ENCODE measurements at places on chromosomes 16 and 17. TPM values are rescaled to one million over a fixed set of nuclear protein-coding genes. Genes with fewer than 3 reads are reported as not detected.

DNA sequence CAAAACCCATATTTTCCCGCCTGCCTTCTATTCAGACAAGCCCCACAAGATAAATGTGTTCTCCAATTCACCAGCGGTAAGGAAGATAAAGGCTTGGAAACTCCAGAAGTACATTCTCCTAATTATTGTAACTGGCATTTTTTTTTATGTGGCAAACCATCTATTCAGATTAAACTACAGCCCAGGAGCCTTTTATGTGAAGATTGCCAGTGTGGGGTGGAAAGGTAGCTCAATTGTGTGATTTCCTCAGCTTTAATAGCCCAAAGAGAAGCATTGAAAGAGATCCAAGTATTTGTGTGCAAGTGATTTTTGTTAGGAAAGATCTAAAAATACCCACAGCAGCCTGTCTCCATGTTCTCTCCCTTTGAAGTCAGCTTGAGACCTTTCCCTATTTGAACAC is 451.4 kb upstream of the CCL2 start:
- H3K36me3 ChIP-seq, result no peaks in the 10 kb centered on the region
- DNase-seq, result no peak

- H3K4me1 ChIP-seq, result peaks cover 2% of the 10 kb centered on the region
- no peak overlapping the region for H3K4me3 ChIP-seq
- DNase-seq, result no peak
- H3K27me3 ChIP-seq, result no peaks in the 10 kb centered on the region
- H3K36me3 ChIP-seq, result no peaks in the 10 kb centered on the region
These were observed 321.4 kb downstream of the FOXL1 start for GRCh38 chr16:86899757-86900156.

DNA sequence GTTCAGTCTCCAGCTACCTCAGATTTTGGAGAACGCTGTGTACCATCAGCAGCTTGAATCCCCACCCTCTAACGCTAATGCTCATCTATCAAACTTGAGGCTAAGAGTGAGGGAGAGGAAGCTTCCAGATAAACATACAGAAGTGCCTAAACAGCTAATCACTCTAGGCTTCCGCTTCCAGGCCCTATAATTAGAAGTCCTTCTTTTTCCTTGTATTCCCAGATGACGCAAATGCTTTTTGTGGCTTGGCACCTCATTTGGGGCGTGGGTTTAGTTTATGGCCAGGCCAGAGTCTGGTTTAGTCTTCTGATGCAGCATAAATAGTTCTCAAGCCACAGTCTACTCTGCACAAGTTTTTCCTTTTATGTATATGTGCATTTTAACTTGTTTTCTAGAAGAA is 263.4 kb downstream of the BCAS3 start:
- H3K4me1 ChIP-seq, result no peaks in the 10 kb centered on the region
- no peaks in the 10 kb centered on the region for H3K36me3 ChIP-seq
- no peak overlapping the region for H3K27ac ChIP-seq
- no peak for DNase-seq
- H3K27me3 ChIP-seq, result no peaks in the 10 kb centered on the region

DNA sequence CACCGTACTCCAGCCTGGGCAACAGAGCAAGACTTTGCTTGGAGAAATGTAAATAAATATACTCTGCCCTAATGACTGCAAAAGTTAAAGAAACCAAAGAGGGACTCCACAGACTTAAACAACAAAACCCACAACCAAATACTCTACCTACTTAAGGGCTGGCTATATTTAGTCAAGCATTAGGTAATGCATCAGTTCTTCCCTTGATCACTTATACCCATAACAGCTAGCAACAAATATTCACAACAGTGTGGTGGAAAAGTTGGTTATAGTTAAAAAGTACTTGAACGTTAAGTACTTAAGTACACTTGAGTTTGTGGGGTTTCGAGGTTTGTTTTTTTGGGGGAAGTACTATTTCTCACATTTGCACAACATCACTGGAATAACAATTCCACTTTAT is 5.4 kb upstream of the HEXIM2 start:
- H3K4me3 ChIP-seq, result no peak overlapping the region
- H3K36me3 ChIP-seq, result peaks cover 16% of the 10 kb centered on the region
- DNase-seq, result no peak

- H3K27ac ChIP-seq, result no peak overlapping the region
- no peaks in the 10 kb centered on the region for H3K36me3 ChIP-seq
- no peak overlapping the region for H3K4me3 ChIP-seq
- no peak for DNase-seq
These were observed 323.0 kb upstream of the TBX2 start for GRCh38 chr17:61076621-61077031.

GRCh38 chr17:37028040-37028439 is 79.3 kb downstream of the AATF start:
- peaks cover 16% of the 10 kb centered on the region for H3K36me3 ChIP-seq
- no peak overlapping the region for H3K27ac ChIP-seq
- DNase-seq, result no peak
- H3K4me1 ChIP-seq, result no peaks in the 10 kb centered on the region
- no peaks in the 10 kb centered on the region for H3K27me3 ChIP-seq

DNA sequence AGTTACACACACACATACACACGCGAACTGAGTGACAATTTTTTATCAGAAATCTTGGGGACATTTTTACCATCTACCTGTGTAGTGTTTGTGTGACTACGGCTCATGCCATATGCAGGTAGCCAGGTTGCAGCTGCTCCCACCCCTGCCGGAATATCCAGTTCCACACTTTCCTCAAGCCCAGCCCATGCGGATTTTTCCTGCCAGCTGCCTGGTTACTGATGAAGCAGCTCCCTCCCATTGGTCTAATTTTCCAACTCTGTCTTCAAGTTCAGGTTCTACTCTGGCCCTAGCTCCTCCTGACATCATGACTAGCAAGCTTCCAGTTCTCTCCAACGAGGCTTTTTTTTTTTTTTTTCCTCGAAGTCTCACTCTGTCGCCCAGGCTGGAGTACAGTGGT is 4.8 kb downstream of the GSG1L2 start:
- peaks cover 3% of the 10 kb centered on the region for H3K4me1 ChIP-seq
- DNase-seq, result peak; percentile 80
- H3K4me3 ChIP-seq, result no peak overlapping the region
- H3K27me3 ChIP-seq, result no peaks in the 10 kb centered on the region
- H3K27ac ChIP-seq, result no peak overlapping the region
- no peaks in the 10 kb centered on the region for H3K36me3 ChIP-seq

DNA sequence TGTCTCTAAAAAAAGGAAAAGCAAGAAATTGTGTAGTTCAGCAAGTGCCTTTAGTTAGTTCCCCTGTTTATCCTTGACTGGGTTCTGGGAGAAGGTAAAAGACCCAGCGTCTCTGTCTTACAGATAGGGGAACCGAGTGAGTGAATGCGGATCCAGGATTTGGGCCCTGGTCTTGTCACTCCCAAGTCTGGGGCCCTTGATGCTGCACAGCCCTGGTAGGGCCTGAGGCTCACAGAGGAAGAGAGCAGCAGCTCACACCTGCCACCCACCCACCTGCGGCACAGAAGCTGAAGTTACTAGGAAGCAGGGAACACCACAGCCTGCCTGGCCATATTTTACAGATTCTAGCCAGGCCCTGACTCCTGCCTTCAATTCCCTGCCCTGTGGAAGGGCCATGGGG is 22.2 kb downstream of the LASP1 start:
- H3K27me3 ChIP-seq, result no peaks in the 10 kb centered on the region
- DNase-seq, result peak; percentile 34
- H3K4me3 ChIP-seq, result no peak overlapping the region
- no peak overlapping the region for H3K27ac ChIP-seq
- H3K36me3 ChIP-seq, result peaks cover 47% of the 10 kb centered on the region
- H3K4me1 ChIP-seq, result no peaks in the 10 kb centered on the region

- H3K4me3 ChIP-seq, result peak within 1 kb of the TSS; percentile 58
- no peaks in the 10 kb centered on the region for H3K27me3 ChIP-seq
- H3K36me3 ChIP-seq, result no peaks in the 10 kb centered on the region
- DNase-seq, result peak; percentile 74
These were observed at the start of the genes ABI3 and GNGT2 for GRCh38 chr17:49210158-49211029. Gene ABI3 (plus strand): TSS chr17:49210707. CDS start chr17:49210725, 18 bp downstream. Gene GNGT2 (minus strand): TSS chr17:49210574. CDS start chr17:49207422, 3,152 bp downstream.

DNA sequence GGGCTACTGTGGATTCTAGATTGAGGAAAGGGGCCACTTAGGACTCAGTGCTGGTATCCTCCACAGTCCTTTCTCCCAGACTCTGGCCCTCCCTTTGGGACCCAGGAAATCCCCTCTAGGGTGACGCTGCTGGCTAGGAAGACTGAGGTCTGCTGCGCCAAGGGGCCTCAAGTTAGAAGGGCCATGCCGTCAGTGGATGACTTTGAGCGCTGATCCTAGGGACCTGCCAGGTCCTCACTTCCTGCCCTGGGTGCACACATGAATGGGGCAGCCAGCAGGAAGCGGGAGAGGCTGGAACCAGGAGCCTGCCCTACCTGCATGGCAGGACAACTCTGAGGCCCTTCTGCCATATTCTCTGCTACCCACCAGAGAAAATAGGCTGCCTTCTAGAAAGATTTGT is 145.0 kb downstream of the RAB11FIP4 start:
- H3K4me3 ChIP-seq, result no peak overlapping the region
- peak; percentile 28 for DNase-seq
- no peaks in the 10 kb centered on the region for H3K4me1 ChIP-seq
- no peak overlapping the region for H3K27ac ChIP-seq
- H3K27me3 ChIP-seq, result no peaks in the 10 kb centered on the region

DNA sequence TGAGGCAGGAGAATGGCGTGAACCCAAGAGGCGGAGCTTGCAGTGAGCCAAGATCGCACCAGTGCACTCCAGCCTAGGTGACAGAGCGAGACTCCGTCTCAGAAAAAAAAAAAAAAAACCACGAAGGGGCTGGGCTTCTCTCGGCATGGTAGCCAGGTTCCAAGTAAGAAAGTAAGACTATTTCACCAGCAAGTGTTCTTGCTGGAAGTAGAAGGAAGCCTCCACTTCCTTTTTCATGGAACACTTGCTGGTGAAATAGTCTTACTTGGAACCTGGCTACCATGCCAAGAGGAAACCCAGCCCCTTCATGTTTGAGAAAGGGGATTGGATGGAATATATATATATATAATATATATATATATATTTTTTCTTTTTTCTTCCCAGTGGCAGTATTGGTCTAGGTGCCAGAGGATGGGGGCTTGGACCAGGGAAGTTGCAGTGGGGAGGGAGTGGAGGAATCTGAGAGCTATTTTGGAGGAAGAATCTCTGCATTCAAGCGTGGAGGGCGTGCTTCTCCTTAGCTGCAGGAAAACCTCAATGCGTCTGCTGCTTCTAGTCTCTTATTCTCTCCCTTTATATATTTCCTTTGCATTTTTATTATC is 7.2 kb upstream of the N4BP1 start:
- no peak for DNase-seq
- no peaks in the 10 kb centered on the region for H3K27me3 ChIP-seq
- no peak overlapping the region for H3K4me3 ChIP-seq

GRCh38 chr16:1335211-1335971 is 1.9 kb downstream of the BAIAP3 start:
- H3K27ac ChIP-seq, result no peak overlapping the region
- peaks cover 16% of the 10 kb centered on the region for H3K27me3 ChIP-seq
- DNase-seq, result no peak
- no peaks in the 10 kb centered on the region for H3K4me1 ChIP-seq

- peaks cover 2% of the 10 kb centered on the region for H3K4me1 ChIP-seq
- no peak overlapping the region for H3K27ac ChIP-seq
- no peaks in the 10 kb centered on the region for H3K36me3 ChIP-seq
- DNase-seq, result no peak
These were observed 108.0 kb upstream of the TBX2 start for GRCh38 chr17:61291451-61292285.

- no peaks in the 10 kb centered on the region for H3K27me3 ChIP-seq
- no peak overlapping the region for H3K27ac ChIP-seq
- peak; percentile 12 for DNase-seq
- H3K36me3 ChIP-seq, result peaks cover 38% of the 10 kb centered on the region
- H3K4me3 ChIP-seq, result no peak overlapping the region
These were observed 33.1 kb downstream of the MEAK7 start for GRCh38 chr16:84471316-84471715.

- no peaks in the 10 kb centered on the region for H3K27me3 ChIP-seq
- DNase-seq, result no peak
- no peaks in the 10 kb centered on the region for H3K4me1 ChIP-seq
- H3K4me3 ChIP-seq, result no peak overlapping the region
- peaks cover 24% of the 10 kb centered on the region for H3K36me3 ChIP-seq
- H3K27ac ChIP-seq, result no peak overlapping the region
These were observed 27.7 kb upstream of the CLEC18B start for GRCh38 chr16:74448990-74449389.

DNA sequence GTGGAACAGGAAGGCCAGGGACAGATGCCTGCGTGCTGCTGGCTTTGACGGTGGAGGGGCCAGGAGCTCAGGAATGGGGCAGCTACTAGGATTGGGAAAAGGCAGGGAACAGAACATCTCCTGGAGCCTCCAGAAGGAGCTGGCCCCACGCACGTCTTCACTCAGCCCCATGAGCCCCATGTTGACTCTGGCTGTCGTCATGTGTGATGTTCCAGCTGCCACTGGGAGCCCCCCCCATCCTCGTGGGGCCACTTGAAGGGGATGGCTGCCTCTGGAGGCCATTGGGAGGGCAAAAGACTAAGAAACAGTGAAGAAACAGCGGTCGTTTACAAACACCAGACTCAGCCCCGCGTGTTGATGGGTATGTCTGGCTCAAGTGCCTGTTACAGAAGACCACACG is 18.5 kb upstream of the APRT start:
- H3K36me3 ChIP-seq, result peaks cover 2% of the 10 kb centered on the region
- H3K4me3 ChIP-seq, result no peak overlapping the region
- H3K27ac ChIP-seq, result no peak overlapping the region
- no peaks in the 10 kb centered on the region for H3K27me3 ChIP-seq

GRCh38 chr17:49915670-49916069 is 53.3 kb upstream of the DLX4 start:
- no peak overlapping the region for H3K4me3 ChIP-seq
- H3K27ac ChIP-seq, result no peak overlapping the region
- H3K4me1 ChIP-seq, result 0 out of 2 replicates have a peak, but pooled peaks cover 4% of the 10 kb centered on the region
- H3K27me3 ChIP-seq, result peaks cover 8% of the 10 kb centered on the region

DNA sequence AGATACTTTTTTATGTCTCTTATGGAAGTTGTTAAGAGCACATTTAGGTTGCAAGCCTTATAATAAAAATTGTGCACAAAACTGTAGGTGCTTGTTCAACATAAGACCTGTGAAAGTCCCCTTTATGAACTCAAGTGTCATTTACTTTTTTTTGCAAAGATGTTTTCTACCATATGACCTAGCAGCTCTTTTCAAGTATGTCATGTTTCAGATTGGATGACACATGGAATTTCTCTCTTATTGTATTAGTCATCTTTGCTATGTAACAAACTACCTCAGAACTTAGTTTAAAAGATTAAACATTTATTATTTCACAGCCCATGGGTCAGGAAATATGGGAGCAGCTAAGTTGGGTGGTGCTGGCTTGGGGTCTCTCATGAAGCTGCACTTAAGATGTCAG is 57.9 kb downstream of the PHKB start:
- H3K27me3 ChIP-seq, result no peaks in the 10 kb centered on the region
- H3K4me1 ChIP-seq, result no peaks in the 10 kb centered on the region
- no peak overlapping the region for H3K4me3 ChIP-seq
- DNase-seq, result no peak
- H3K36me3 ChIP-seq, result no peaks in the 10 kb centered on the region

GRCh38 chr17:35214631-35215273 is 20.6 kb upstream of the SLC35G3 start:
- no peak overlapping the region for H3K4me3 ChIP-seq
- no peak for DNase-seq
- no peaks in the 10 kb centered on the region for H3K27me3 ChIP-seq
- H3K27ac ChIP-seq, result no peak overlapping the region
- no peaks in the 10 kb centered on the region for H3K4me1 ChIP-seq
- no peaks in the 10 kb centered on the region for H3K36me3 ChIP-seq

GRCh38 chr17:33750943-33751701 is 458.0 kb upstream of the ASIC2 start:
- H3K36me3 ChIP-seq, result peaks cover 5% of the 10 kb centered on the region
- no peaks in the 10 kb centered on the region for H3K4me1 ChIP-seq
- peaks cover 12% of the 10 kb centered on the region for H3K27me3 ChIP-seq
- no peak overlapping the region for H3K27ac ChIP-seq

NFATC2IP gene
- 68.8 TPM for total RNA-seq

GRIN2A gene
- 1.5 TPM for total RNA-seq

TMIGD1 gene
- total RNA-seq, result not detected

CCL23 gene
- not detected for total RNA-seq

KRT31 gene
- total RNA-seq, result not detected
